DMS 273 treated with DMSO at 0.1 percent for 48 hours (cell line): ENCODE measurements at places on chromosomes 11 and 22.

DNA sequence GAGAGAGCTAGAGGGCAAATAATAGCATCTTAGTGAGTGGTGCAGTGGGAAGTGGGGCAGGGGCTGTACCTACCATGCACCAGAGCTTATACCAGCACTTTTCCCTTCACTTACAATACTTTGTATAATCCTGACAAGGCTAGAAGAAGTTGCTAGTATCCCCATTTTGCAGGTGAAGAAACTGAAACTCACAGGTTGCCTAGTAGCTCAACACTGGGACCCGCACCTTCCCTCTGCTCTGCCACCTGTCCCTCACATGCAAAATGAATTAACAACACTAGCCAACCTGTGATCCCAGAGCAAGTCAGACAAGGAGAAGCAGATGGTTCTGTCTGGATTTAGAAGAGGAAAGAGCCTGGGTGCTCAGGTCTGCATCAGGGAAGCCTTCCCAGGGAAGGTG is 510.4 kb downstream of the BUD13 start:
- no peak for DNase-seq

- DNase-seq, result no peak
These were observed 34.7 kb upstream of the SEPTIN5 start for GRCh38 chr22:19679522-19680101.

DNA sequence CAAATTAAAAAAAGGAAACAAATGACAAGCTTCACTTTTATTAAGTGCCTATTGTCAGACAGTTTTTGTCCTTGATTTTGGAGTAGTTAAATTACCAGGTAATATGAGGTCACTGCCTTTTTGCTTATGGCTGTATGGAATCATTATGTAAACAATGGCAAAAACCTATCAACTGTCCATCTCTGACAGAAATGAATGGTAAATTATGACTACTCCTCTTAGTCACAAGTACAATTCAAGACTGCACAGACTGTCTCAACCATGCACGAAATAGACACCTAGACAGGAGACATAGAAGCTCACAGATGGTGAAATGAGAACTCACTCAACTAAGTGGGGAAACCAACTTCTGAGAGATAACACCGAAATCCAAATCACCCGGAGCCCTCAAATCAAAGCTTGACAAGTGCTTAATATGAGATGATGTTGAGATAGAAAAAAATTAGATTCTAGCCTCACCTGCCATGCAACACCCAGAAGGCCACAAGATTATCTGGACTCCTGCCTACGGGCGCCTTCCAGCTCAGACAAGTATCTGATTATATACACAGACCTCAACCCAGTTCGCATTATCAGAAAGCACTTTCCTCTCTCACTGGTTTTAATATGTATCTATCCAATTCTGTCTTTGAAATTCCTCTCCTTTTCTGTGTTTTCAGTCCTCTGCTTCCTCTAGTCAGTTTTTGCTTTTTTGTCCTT is 199.3 kb downstream of the CADM1 start:
- no peak for DNase-seq

GRCh38 chr11:69167916-69168691 is 12.4 kb downstream of the SMIM38 start:
- DNase-seq, result no peak

DNA sequence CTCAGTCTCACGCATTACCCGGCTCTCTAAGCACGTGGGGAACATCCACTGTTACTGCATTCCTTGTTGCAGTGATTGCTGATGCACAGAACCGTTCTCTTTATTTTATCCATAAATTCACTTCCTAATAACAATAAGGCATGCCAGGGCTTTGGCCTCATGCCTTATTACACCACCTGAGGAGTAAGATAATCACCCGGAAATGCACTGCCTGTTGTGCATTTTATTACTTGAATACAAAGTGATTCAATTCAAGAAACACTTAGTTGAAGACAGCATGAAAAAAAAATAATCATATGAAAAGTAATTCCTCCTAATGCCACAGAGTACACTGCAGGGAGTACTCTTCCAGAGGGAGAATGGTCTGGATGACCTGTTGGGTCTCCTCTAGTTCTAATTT is 19.2 kb downstream of the EFCAB6 start:
- DNase-seq, result no peak

GRCh38 chr11:32886180-32886579 is 6.4 kb upstream of the QSER1 start:
- no peak for DNase-seq

DNA sequence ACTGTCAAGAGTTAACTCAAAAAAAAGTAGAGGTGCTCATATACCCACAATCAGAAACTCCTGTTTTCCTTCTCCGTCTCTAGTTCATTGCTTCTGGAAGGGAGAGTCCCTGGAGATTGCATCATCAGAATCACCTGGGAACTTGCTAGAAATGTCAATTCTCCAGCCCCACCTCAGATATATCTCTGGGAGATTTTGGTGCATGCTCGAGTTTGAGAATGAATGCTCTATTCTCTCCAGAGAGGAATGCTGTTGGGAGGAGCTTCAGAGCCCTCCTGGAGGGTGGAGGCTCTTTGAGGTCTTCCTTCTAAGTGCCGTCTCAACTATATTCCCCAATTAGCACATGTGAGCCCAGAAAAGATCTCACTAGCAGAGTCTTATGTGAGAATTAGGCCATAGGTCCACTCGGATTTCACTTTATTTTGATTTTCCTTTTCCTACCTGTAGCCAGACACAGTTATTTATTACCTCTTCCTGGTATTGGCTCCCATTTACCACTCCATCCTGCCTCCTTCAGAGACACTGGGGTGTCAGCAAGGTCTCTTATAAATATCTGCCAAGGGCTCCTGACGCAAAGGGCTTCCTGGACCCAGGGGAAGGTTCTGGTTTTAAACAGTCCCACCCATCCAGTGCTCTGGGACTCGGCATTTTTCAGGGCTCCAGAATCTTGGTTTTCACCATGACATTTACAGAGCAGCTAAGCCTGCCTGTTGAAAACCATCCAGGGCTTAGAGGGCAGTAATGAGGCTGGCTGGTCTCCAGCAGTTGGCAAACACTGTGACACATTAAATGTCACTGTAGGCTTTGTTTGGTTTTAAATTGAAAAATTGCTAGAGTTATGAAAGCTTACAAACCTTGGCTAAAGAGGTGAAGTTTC is 136.2 kb downstream of the CD44 start:
- DNase-seq, result no peak

- no peak for DNase-seq
These were observed 79.4 kb upstream of the PPARA start for GRCh38 chr22:46070803-46071450.

DNA sequence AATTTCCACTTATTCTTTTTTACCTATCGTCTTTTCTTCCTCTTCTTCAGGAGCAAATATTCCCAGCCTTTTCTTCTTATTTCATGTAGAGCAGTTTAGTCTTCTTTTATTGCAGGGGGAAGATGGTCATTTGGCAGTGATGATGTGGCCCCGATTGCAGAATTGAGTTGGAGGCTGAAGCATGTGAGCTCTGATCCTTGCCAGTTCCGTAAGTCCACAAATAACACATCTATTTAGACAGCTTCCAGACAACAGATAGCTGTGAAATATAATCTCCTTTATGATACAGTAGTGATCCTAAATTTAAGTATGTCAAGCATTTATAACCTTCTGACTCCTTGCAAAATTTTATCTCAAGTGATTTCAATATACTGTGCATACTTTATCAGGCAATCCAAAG is 27.5 kb downstream of the REXO2 start:
- no peak for DNase-seq

- DNase-seq, result no peak
These were observed 68.8 kb downstream of the CD44 start for GRCh38 chr11:35207471-35208403.

DNA sequence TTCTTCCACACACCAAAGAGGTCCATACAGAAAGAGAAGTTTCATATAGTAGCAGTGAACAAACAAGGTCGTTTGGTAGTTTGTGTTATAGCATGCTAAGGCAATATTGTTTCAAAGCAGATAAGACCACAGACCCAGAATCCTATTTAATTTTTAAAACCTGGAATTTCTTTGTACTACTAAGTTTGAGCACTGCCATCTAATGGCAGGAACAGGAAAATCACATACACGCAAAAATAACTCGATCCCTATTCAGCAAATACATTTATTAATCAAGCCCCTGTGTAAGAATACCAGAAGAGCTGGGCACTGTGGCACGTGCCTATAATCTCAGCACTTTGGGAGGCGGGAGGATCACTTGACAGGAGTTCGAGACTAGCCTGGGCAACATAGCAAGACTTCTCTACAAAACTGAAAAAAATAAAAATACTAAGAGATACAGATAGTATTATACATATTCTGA is 2.9 kb upstream of the BTBD10 start:
- peak; percentile 9 for DNase-seq

DNA sequence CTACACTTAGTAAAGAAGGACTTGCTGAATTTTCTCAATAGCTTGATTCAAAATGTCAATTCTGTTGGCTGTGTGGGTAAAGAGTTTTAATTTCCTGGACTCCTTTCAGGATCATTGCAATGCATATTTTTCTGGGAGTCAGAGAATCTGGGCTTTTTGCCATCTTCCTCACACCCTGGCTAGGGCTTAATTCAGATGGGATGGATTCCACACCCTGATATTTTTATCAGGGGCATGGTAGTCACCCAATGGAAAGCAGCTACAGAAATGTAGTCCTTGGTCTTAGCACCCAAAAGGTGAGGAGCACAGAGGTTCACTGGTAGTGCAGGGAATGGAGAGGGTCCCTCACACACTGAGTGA is 79.3 kb downstream of the SGSM3 start:
- DNase-seq, result no peak

- DNase-seq, result no peak
These were observed 23.7 kb downstream of the HTR3B start for GRCh38 chr11:113928311-113928710.

GRCh38 chr11:63993100-63993499 is 6.9 kb downstream of the OTUB1 start:
- DNase-seq, result no peak
